ENCODE measurements at places on chromosomes 12 and 14.
A peak's percentile ranks its signal among the peaks of the same experiment; 100 is the strongest.

- no peak for DNase-seq
Observed at GRCh38 chr12:13505224-13505623, 308.7 kb downstream of the EMP1 start.

- DNase-seq, result peak; percentile 11
Observed at GRCh38 chr12:4356041-4356327, 23.5 kb downstream of the FGF23 start.

- DNase-seq, result no peak
Observed at GRCh38 chr12:57250956-57251355, at the start of gene STAC3. TSS of gene STAC3 (minus strand) at chr12:57251187. CDS start at chr12:57249636, 1,551 bp downstream.

- no peak for DNase-seq
Observed at GRCh38 chr12:57739914-57740538, 1.5 kb upstream of the AGAP2 start.

Data from stimulated activated naive CD4-positive, alpha-beta T cell treated with Interleukin-2 at 50 U/mL for 16 hours (primary cell).